Neural crest cell (in vitro differentiated cells): ENCODE measurements at places on chromosomes 1 and 21.

GRCh38 chr1:32592943-32593342, 53.7 kb downstream of the ZBTB8A start:
- no peak for DNase-seq

GRCh38 chr1:210291786-210292230, 36.9 kb upstream of the HHAT start:
- no peak for DNase-seq

- DNase-seq = no peak
These were observed 63.7 kb downstream of the MACF1 start for GRCh38 chr1:39268112-39268581.

DNA sequence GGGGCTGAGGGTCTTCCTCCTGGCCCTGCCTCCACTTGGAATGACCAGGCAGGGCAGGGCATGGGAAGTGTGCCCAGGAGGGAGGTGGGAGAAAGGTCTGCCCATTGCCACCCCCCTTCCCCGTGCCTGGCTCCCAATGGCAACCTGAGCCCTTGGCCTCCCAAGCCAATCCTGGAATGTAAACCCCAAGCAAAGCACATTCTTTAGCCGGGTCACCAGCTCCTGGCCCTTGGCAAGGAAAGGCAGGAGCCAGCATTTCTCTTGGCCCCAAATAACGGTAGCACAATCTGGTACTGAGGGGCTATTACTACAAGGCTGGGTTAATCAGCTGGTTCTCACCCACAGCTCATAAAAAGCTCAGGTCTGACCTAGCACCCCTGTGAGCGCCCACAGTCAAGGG, 6.9 kb upstream of the NUAK2 start:
- no peak for DNase-seq

GRCh38 chr1:212667223-212668139, 32.2 kb downstream of the BATF3 start:
- no peak for DNase-seq

GRCh38 chr1:186456729-186457255, 4.1 kb downstream of the PDC start:
- DNase-seq = no peak

GRCh38 chr1:223825767-223826748, 19.7 kb downstream of the TP53BP2 start:
- DNase-seq = no peak

DNA sequence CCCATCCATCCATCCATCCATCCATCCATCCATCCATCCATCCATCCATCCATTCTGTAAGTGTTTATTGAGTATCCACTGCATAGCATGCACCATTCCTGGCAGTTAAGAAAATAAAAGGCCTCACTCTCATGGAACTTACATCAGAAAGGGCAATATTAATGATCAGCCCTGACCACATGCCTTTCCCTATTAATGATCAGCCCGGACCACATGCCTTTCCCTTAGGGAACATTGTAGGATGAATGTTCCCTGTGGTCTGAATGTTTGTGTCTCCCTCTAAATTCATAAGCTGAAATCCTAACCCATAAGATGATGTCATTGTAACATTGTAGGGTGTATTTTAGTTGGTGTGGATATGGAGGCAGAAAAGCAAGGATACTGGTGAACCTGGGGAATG, 365.8 kb downstream of the KIF26B start:
- DNase-seq = no peak

DNA sequence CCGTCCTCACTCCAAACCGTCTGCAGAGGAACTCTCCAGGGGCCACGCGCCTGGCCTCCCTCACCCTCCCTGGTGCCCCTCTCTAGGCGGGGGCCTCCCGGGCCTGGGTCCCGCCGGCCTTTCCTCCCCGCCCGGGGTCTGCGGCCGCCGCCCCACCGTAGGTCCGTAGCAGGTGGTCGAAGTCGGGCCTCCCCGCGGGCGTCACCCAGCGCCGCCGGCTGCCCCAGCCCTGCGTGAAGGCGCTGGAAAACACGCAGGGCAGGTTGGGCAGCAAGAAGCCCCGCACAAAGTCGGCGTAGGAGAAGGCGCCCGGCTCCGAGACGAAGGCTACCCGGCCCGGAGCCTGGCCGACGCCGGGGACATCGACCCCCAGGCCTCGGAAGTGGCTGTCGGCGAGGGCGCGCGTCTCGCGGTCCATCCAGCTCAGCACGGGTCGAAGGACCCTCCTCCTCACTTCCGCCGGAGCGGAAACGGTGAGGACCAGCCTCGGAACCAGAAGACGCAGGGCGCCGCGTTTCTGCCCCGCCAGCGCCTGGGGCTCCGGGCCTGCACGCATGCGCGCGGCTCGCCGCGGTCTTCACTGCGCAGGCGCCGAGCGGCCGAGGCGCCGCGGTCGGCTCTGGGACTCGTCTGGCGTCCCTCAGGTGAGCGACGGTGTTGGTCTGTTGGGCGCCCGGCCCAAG, at the start of the genes JMJD4 and SNAP47:
Gene JMJD4, minus strand, starts transcription at position 447 of the 683 bp plus-strand sequence. Its CDS starts 29 bp downstream, at position 418.
Gene SNAP47, plus strand, starts transcription at position 580 of the 683 bp plus-strand sequence. CDS start 12,302 bp downstream, outside the sequence.
- peak; percentile 88 for DNase-seq

DNA sequence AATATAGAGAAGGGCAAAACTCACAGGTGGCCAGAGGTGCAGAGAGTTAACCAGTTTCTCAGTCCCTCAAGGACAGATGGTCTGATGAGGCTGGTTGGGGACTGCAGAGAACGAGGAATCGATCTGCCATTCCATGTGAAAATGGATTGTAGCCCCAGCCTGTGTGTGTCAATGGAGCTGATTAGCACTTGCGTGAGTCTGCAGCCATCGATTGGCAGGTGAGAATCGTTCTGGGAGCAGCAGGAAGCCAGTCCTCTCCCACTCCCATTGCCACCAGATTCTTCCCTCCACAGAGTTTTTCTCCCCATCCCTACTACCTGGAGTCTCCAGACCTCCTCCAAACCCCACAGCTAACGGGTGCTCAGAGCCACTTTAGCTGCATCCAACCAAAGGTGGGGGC, 18.3 kb upstream of the PSMB2 start:
- DNase-seq = no peak

DNA sequence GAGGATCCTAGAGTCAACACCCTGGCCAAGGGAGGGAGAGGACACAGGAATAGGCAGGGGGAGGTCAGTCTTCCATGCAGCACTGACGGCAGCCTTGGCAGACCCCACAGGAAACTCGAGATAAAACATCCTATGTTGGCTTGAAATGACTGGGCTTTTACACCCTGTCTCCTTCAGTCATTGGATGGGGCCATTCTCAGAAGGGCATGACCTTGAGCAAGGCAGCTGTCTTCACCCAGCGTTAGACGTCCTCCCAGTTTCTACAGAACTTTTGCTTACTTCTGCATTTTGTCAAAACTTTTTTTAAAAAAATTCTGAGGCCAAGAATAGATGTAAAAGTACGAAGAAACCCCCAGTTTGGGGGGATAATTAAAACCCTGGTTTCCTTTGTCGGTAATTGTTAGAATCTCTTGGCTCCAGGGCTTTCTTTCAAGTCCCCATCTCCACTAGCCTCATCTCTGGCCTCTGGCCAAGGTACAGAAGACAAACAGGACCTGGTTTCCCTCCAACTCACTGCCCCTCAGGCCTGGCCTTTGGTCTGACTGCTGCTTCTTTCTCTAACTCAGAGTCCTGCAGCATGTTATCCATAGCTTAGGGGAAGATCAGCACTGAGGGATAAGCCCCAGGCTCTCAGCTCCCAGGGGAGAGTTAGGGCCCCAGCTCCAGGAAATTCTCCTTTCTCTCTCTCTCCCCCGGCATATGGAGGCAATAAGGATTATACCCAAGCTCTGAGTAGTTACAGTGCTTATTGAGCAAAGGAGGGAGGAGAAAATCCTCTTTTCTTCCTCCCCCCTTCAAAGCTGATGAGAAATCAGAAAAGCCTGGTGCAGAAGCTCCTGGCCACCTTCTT, 51.6 kb upstream of the KCND3 start:
- DNase-seq = no peak

DNA sequence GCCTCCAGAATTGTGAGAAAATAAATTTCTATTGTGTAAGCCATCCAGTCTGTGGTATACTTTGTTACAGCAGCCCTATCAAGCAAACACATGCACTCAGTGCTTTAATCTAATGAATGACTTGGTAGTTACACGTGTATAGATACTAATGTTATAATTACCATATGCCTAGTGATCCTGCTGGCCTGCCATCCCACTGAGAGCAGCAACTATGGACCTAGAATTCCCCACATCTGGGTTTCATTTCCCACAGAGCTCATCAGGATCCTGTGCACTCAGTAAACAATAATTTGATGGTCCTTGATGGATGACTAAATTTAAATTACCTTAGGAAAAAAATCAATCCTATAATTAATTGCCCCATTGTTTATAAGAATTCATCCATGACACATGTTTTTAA, 86.5 kb upstream of the RGS1 start:
- DNase-seq = no peak

GRCh38 chr1:86138746-86139145, 17.8 kb downstream of the COL24A1 start:
- no peak for DNase-seq

GRCh38 chr21:21188513-21189195, 190.4 kb downstream of the NCAM2 start:
- no peak for DNase-seq

GRCh38 chr1:92949937-92950817, 11.1 kb downstream of the DIPK1A start:
- no peak for DNase-seq

- DNase-seq = no peak
These were observed 5.2 kb downstream of the MTARC1 start for GRCh38 chr1:220791956-220792355.

- no peak for DNase-seq
These were observed 2.2 kb upstream of the EIF2B3 start for GRCh38 chr1:44988531-44989156.

DNA sequence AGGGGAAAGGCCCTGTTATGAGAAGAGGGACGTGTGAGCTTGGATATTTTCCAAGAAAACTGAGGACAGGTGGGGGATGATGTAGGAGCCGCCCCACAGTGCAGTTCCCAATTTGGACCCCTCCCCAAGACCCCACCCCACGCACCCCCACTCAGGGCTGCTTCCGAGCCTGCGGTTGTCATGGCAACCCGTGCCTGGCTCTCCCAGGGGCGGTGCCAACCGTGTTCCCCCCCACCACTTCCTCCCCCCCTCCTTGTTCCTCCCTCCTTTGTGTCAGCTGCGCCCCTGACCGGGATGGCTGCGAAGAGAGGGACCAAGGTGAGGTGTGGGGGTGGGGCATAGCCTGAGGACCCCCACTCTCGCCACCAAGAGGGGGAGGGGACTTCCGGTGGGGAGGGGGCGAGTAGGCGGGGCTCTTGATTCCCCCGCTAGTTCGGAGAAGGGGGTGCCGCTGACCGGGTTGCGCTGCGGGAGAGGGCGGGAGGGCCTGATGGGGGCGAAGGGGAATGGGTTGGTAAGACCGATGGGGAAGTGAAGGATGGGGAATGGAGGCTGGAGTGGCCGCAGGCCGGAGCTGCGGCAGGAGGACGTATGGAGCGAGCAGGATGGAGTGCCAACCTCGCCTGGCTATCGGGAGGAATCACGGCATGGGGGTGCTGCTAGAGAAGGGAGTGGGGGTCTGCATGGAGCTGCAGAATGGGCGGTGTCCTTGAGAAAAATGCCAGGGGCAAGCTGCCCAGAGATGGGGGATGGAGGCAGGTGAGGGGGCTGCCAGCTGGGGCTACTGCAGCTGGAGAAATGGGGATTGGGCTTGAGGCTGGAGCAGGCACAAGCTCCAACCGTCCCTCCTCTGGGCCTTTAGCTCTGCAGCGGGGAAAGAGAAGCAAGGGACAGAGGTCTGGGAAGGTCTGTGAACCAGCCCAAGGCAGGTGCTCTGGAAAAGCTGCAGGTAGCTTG, 953 bp downstream of the TRIM46 start:
- DNase-seq = no peak

DNA sequence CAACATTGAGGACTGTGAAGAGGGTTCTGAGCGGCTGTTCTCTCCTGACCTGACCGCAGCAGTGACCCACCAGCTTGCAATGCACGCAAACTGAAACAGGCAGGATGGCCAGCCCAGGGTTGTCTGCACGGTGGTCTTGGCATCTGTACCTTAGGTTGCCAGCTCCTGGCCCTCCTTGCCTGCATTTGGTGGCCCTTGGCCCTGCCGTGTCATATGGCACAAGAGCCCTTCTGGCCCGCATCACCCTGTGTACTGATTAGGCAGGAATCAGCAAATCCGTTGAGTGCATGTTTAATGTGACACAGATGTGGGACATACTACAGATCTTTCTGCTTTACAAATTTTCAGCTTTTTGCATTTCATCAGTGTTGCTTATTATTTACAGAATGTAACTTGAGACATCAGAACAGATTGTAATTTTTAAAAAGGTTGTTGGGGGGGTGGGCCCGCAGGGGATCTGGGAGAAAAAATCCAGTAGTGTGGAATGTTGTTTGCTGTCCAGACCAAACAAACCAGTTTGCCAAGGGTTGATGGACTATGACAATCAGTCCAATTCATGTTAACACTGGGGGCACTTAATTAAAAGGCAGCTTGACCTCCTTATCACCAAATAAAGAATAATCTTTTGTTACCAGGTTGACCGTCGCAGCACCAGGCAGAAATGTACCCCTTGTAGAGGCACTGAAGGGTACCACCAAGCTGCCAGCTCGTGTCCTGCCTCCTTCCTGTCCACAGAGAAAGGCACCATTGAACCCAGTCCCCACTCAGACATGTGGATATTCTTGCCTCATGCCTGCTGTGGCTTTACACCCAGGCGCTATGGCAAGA, 132.6 kb downstream of the DHRS3 start:
- no peak for DNase-seq

DNA sequence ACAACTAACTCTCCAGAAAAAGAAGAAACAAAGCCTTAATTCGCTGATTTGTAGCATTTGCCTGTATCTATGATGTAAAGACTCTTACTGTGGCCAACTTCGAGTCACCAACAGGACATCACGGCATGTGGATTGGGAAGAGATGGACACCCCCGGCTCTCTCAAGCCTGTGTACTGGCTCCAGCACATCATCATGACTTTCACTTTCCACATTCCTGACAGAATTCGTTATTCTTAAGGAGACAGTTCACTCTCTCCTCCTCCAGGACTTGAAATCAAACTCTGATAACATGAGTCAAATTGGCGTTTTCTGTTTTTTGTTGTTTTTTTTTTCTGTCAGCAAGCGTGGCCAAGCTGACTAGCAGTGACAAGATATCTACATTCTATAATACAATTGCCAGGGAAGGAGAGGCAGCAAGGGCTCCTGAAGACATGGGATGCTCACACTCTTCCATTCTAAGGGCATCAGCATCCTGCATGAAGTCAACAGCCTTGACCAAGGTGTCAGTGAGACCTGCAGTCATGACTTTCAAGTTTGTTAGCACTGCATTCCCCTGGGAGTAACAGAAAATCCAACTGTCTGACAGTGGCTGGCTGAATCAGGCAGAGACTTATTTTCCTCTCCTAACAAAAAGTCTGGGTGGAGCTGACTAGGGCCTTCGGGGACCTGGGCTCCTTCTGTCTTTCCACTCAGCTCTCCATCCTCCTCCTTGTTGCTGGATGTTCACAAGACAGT, 13.3 kb upstream of the TRAF3IP3 start:
- DNase-seq = no peak

DNA sequence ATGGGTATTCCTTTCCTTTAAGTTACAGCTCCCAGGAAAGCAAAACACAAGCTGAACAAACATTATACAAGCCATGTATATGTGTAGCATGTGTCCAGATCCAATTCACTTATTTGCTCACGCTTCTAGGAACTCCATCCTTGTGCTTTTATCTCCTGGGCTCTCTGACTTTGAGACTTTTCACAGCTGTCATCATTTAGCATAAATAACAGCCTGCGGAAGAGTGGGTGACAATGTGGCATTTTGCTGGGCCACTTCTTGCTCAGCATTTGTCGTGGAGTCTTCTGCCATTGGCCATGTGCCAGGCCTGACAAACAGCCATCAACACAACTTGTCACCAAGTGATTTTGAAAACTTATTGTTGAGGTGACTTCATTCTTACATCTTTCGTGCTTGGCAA, 164.3 kb downstream of the KIF26B start:
- no peak for DNase-seq
